ENCODE measurements at places on chromosomes 5 and 9.

DNA sequence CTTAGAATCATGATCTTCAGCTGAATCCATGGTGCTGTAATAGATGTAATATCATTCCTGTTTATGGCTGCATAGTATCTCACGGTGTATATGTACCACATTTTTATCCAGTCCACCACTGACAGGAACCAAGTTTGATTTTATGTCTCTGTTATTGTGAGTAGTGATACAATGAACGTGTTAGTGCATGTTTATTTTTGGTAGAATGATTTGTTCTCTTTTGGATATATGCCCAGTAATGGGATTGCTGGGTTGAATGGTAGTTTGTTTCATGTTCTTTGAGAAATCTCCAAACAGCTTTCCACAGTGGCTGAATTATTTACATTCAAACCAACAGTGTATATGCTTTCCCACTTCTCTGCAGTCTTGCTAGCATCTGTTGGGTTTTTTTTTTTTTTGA lies 175.1 kb upstream of the CDH10 start:
- DNase-seq = no peak

- no peak for DNase-seq
Measured at GRCh38 chr9:38700695-38701094, 19.2 kb downstream of the FAM240B start.

GRCh38 chr5:8500426-8500825 lies 631.5 kb downstream of the MTRR start:
- DNase-seq = no peak

GRCh38 chr9:85067792-85068191 lies 398.3 kb downstream of the NTRK2 start:
- no peak for DNase-seq

DNA sequence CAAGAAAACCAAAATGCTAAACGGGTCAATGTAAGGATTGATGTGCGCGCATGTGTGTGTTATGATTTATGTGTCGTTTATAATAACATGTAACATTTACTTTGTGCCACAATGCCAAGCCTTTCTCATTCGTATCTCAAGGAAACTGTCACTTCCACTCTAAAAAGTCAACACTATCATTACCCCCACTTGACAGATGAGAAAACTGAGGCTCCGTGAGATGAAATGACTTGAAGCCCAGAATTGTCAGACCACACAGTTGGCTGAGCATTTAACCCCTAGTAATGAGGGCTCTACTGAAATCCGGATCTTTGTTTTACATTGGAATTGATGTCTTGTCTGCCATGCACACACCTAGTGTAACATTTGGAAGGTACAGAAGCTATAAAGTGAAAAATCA lies 95.0 kb upstream of the LMX1B start:
- DNase-seq = no peak

DNA sequence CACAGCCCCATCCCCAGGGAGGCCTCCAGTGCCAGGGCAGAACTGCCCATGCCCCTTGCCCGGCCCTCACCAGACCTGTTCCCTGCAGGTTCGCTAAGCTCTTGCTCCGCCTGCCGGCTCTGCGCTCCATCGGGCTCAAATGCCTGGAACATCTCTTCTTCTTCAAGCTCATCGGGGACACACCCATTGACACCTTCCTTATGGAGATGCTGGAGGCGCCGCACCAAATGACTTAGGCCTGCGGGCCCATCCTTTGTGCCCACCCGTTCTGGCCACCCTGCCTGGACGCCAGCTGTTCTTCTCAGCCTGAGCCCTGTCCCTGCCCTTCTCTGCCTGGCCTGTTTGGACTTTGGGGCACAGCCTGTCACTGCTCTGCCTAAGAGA lies 110.1 kb downstream of the RXRA start:
- DNase-seq = no peak

GRCh38 chr5:22780756-22781155 lies 72.4 kb downstream of the CDH12 start:
- DNase-seq = no peak

DNA sequence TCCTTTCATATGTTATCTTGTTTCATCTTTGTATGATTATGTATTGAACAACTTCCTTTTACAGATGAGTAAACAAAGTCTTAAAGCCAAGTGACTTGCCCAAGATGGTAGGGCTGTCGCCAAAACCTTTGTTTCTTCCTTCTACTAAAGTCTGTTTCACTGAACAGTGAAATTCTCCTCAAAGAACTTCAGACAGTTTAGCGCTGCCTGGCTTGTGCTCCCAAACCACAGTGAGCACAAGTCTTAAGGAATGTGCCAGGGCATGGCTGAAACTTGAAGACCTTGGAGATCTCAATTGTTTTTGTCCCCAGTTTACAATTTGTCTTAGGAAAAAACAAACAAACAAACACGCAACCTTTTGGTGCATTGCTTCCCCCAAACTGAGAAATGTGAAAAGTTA lies 273.5 kb downstream of the CRB2 start:
- DNase-seq = no peak

GRCh38 chr5:115396688-115397087 lies 100.2 kb upstream of the CCDC112 start:
- no peak for DNase-seq

DNA sequence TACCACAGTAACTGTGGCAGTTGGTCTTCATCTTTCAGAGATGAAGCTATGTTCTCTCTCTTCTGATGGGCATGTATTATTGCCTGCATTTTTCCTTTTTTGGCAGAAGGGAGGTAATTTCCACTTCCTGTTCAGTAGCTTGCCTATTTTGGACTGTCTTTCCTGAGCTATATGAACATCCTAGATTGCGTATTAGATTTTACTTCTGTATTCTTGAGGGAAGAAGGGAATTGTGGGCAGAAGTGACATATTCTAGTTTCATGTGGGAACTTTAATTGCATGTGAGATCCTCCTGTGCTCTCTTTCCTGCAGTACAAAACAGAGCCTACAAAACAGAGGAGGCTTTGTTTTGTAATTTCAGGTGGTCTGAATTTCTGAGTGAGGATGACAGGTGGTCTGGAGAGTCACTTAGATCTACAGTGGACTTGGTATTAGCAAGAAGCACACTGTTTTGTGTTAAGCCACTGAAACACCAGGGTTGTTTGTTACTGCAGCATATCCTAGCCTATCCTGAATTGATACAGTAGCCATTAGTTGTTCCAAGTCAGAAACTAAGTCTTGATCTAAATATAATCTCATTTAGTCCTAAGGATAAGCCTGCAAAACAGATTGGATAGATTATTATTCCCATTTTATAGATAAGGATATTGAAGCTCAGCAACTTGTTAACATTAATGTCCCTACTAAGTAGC lies 68.1 kb downstream of the AOPEP start:
- DNase-seq = no peak

GRCh38 chr5:127577458-127577857 lies 60.0 kb downstream of the PRRC1 start:
- no peak for DNase-seq

DNA sequence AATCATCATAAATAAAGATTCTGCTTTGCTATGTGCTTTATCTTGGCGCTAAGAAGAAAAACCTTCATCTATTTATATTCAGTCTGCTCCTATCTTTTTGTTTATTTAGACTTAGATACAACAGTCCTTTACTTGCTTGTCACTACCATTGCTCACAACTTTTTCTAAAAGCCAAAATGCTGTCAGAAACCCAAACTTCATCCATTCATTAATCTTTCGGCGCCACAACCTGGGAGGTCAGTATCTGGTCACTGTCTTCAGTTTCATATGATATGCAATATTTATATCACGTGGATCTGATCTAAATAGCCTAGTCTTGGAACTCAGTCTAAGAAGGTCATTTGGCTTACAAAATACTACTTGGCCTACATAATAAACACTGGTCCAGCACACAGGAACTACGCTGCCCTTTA lies 159.3 kb upstream of the TARS1 start:
- no peak for DNase-seq

- peak; percentile 94 for DNase-seq
Measured at GRCh38 chr5:154610321-154611154, 132.5 kb upstream of the HAND1 start.

GRCh38 chr5:135076051-135076491 lies 42.0 kb upstream of the PITX1 start:
- DNase-seq = no peak

DNA sequence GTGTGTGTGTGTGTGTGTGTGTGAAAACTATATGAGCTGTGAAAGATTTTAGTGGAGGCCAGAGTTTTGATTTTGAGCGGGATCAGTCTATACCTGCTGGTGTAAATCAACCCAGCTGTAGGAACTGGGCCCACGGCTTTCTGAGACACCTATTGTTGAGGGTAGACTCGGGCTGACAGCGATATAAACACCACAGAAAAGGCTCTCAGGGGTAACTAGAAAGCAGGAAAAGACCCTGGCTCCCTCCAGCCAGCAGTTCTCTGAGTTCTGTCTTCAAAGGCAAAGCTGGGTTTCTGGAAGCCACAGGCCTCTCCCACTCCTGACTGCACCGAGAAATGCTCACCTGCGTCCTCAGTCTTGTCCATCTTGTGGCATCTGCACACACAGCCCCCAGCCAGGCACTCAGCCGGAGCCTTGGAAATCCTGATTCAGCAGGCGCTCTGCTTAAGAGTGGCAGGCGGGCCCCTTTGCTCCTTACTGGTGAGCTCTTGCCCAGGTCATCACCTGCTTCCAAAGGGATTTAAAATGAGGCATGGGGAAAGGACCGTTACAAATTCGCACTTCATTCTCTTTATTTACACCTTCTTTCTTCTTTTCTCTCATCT lies 223.3 kb downstream of the NDUFS4 start:
- DNase-seq = no peak

GRCh38 chr9:128062846-128063831 lies 4.0 kb downstream of the NAIF1 start:
- no peak for DNase-seq

DNA sequence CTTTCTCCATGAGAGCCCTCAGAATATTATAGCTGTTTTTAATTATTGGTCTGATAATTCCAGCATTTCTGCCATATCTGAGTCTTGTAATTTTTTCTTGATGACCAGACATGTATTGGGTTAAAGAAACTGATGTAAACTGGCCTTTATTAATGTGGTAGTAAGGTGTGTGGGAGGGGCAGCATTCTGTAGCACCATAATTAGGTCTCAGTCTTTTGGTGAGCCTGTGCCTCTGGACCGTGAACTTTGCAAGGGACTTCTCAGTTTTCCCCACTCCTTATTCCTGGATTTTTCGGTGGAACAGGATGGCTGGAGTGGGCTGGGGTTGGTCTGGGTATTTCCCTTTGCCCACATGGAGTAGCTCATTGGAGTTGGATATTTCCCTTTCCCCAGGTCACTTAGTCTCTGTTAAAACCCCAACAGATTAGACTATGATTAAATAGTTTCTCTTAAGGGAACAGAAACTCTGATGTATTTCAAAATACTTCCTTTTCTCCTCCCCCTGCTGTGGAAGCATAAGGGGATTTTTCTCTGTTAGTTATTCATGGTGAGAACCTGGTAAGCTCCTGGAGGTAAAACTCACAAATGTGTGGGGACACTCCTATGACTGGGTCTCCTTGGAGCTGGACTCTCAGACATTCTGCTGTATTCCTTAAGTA lies 52.4 kb downstream of the FSD1L start:
- DNase-seq = no peak

- DNase-seq = no peak
Measured at GRCh38 chr9:2192356-2192979, 177.3 kb downstream of the SMARCA2 start.

DNA sequence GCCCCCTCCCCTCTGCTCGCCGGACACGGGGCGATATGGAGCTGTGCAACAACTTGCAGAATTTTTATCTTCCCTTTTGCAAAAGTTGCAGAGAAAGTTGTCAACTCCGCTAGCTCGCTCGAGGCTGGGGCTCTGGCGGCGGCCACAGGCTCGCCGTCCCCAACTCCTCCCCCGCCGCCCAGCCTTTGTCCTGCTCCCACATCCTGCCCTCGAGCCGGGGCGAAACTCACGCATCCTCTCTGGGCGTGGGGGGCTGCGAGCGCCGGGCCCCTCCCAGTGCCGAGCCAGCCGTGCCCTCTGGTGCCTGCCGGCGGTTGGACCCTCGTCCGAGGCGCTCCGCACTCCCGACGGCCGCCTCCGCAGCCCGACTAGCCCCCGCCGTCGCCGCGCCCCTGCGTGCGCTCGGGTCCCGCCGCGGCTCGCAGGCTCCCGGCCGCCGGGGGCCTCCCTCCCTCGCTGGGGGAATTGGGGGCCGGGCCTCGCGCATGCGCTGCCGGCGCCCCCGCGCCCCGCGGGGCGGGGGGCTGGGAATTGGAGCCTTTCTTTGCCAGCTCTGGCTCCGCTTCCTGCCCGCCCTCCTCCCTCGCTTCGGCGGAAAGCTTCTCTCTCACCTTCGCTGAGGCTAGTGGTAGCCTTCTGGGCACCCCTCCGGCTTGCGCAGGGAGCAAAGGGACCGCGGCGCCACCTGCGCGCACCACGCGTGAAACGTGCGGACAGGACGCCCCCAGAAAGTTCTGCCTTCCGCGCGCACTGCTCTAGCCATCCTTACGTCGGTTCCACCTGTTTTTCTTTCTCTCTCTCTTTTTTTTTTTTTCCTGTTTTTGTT lies at the start of gene CCNJL:
Gene CCNJL (minus strand): TSS at position 431 of the 826 bp plus-strand sequence. CDS start 641 bp downstream, outside the sequence.
- DNase-seq = peak; percentile 88

GRCh38 chr5:168400429-168401220 lies 85.6 kb upstream of the RARS1 start:
- DNase-seq = no peak

DNA sequence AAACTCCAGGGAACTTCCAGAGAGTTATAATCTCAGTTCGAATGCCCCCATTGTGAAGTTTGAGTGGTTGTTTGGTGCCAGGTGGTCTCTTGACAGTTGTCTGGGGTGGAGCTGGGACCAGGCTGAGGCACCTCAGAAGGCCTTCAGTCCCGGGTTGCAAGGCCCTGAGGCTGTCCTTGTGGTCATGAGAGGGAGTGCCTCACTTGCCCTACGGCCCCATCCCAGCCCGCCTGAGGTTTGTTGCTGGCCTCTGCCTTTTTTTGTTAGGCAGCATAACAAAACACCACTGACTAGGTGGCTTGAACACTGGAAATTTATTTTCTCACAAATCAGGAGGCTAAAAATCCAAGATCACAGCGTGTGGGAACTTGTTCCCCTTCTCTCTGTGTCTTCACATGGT lies 73.0 kb upstream of the PAPPA start:
- peak; percentile 17 for DNase-seq

GRCh38 chr5:173191015-173191414 lies 44.0 kb downstream of the NKX2-5 start:
- no peak for DNase-seq

GRCh38 chr5:103450333-103451061 lies 112.1 kb downstream of the NUDT12 start:
- no peak for DNase-seq

- DNase-seq = no peak
Measured at GRCh38 chr9:127185181-127185580, 62.7 kb upstream of the ANGPTL2 start.

DNA sequence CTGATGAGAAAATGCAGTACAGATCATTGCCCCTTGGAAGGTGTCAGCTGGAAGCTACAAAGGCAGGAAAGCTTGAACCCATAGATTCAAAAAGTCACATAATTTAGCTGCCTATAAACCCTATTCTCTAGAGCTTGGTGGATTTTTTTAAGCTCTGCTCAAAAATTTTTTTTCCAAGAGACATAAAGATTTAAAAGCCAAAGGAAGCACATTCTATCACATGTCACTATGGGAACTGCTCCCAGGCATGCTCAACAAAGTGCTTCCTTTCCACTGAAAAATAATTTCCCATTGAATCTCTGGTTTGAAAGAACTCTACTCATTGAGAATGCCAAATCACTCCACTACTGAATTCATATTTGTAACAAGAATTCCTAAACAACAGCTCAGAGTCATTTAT lies 419.8 kb downstream of the CETN3 start:
- DNase-seq = no peak
